ENCODE measurements at places on chromosomes 3 and 15. TPM values are rescaled to one million over a fixed set of nuclear protein-coding genes. Genes with fewer than 3 reads are reported as not detected.

Gene DGKG
- total RNA-seq: 0.14 TPM

Gene ZNF385D
- not detected for total RNA-seq

Gene IL17RC
- total RNA-seq: 0.42 TPM

Gene SLC12A1
- total RNA-seq: not detected

Gene ARGFX
- total RNA-seq: not detected

Gene ADAMTS7
- 1.3 TPM for total RNA-seq

Gene GOLGA8J
- total RNA-seq: not detected

Gene TJP1
- not detected for total RNA-seq

Gene ARPP19
- total RNA-seq: 191 TPM

Gene RPL35A
- 1,372 TPM for total RNA-seq

Gene GDPGP1
- 11.9 TPM for total RNA-seq

Gene COL6A5
- not detected for total RNA-seq
